Peyer's patch (tissue), 4 donors: ENCODE measurements at places on chromosomes 2 and 18. TPM values are rescaled to one million over a fixed set of nuclear protein-coding genes. Genes with fewer than 3 reads are reported as not detected.

- DNase-seq, result no peak
Measured at GRCh38 chr18:36899289-36899688, 70.4 kb downstream of the KIAA1328 start.

- DNase-seq, result no peak
Measured at GRCh38 chr2:235613649-235614048, 119.8 kb downstream of the AGAP1 start.

DNA sequence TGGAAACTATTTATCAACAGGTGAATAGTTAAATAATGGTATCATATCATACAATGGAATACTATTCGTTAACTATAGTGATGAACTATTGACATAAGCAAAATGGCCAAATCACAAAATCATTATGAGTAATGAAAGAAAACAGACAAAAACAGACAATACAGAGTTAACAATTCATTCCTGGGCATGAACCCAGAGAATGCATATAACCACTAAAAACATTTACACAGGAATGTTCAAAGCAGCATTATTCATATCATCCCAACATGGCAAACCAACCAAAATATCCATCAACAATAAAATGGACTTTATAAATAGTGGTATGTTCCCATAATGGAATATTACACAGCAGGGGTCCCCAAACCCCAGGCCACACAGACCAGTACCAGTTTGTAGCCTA, 131.2 kb upstream of the CYP1B1 start:
- no peak for DNase-seq

DNA sequence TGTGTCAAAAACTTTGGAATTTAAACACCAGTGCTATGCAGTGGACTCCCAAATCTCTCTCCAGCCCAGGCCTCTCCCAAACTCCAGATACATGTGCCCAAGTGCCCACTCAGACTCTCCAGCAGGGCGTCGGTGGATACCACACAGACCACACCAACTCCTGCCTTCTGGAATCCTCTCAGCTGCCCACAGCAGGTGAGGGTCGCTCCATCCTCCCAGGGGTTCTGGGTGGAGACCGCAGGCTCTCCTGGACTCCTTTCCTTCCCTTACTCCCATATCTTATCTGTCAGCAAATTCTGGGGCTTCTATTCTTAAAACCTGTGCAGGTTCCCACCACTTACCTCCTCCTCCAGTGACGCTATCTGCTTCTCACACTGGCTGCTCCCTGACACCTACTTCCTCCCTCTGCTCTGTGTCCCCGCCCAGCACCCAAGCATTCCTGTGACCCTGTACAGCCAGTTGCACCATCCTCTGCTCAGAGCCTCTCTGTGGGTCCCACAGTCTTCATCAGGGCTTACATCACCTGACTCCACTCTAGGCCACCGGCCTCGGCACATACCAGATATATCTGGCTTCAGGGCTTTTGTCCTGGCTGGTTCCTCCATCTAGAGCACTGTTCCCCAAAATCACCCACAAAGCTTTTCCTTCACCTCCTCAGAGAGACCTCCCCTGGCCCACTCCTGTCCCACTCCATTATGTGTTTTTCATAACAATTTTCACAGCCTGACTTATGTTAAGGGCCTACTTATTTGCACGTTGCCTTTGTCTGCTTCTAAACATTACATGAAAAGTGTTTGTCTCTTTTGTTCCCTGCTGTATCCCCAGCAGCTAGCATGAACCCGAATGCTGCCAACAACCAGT, 2.6 kb upstream of the IMP4 start:
- no peak for DNase-seq

GRCh38 chr18:8685914-8686216, 19.5 kb upstream of the MTCL1 start:
- DNase-seq, result no peak

GRCh38 chr2:46351098-46351749, 54.0 kb downstream of the EPAS1 start:
- DNase-seq, result no peak

- no peak for DNase-seq
Measured at GRCh38 chr2:24077535-24077877, 1.4 kb upstream of the SF3B6 start.

DNA sequence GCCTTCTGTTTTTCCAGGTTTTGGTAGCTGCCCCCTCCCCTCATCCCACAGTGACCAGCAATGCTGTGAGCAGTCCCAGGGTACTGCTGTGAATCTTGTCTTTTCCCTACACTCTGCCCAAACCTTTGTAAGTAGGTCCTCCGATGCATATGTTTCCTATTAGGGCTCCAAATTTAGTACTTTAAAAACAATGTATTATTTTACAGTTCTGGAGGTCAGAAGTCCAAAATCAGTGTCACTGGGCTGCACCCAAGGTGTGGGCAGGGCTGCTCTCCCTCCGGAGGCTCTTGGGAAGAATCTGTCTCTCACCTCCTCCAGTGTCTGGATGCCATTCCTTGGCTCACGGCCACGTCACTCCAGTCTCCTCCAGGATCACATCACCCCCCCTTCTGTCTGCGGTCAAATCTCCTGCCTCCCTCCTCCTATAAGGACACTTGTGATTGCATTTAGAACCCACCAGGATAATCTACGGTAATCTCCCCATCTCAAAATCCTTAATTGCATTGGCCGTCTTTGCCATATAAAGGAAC, 208.5 kb downstream of the SH3BP4 start:
- no peak for DNase-seq

DNA sequence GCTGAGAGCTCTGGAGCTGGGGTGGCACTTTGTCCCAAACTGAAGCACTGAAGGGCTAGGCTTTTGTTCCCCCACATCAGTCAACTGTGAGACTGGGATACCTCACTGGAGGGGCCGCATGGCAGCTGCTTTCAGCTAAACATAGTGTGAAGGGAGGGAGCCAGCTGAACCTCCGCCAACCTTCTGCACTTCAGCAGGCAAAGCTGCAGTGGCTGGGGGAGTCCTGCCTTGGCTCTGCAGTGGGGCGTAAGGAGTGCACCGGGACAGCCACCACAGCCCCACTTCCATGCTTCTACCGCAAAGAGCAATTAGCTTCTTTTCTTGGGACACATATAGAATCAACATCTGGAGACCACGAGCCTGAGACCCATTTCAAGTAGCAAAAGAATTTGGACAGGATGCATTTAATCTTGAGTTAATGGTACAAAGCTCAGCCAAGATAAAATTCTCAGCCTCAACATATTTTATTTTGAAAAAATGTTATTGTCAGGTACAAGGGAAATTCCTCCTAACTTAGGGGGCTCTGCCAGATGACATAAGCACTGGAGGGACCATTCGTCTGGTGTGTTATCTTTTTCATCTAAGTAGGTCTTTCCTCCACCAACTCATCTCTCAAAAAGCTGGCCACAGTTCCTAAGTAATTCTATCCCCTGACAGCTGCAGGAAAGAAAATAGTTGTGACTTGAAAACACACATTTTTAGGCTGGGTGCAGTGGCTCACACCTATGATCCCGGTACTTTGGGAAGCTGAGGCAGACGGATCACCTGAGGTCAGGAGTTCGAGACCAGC, 25.6 kb upstream of the MYCN start:
- DNase-seq, result no peak

- no peak for DNase-seq
Measured at GRCh38 chr2:88450925-88451810, 1.3 kb downstream of the FOXI3 start.

DNA sequence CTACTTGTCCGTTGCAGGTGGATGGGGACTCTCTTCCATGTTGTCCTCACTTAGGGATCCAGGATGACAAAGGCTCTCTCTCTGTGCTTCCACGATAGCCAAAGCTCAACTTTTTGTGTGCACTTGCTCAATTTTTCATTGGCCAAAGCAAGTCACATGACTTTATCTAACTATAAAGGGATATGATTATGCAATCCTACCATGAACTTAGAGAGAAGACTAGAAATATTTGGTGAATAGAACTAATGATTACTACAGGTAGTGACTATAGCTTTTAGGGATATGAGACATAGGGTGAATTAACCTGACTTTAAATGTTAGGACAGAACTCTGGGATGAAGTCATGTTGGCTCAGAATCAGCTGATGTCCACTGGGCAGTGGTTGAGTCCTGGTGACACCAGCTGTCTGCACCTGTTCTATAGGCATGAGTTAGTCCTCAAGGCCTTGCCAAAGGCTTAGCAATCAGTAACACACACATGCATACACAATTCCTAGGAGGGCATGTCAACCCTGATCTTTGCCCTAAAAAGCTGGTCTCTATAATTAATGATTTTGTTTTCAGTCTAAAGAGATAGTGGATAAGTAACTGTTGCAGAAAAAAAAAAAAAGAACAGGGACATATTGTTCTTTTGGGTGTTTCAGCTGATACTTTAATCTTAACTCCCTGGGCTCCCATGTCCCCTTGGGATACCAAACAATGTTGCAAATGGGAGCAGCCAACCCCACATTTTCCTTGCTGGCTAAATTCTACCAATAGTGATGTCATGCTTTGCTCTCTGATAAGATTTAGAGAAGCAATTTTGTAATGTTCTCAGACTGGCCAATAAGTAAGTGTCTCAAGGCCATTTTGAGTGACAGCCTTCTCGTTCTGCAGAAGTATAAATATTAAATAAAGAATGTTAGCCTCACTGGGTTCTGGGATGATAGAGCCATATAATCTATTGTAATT, 12.5 kb upstream of the HK2 start:
- no peak for DNase-seq

DNA sequence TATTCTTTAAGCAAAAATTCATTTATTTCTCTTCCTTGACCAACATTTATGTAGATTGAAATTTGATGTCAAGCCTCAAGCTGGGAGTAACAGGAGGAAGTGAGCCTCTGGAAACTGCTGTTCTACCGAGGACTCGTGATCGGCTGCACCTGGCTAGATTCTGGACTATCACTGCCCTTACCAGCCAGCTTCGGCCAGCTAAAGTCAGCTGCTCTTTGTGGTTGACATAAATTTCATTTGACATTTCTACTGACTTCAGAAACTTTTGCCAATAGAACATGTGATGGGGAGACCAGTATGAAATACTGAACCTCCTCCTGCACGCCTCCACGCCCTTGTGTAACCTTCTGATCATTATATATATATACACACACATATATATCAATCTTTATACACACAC, 74.2 kb upstream of the RGPD5 start:
- DNase-seq, result no peak

DNA sequence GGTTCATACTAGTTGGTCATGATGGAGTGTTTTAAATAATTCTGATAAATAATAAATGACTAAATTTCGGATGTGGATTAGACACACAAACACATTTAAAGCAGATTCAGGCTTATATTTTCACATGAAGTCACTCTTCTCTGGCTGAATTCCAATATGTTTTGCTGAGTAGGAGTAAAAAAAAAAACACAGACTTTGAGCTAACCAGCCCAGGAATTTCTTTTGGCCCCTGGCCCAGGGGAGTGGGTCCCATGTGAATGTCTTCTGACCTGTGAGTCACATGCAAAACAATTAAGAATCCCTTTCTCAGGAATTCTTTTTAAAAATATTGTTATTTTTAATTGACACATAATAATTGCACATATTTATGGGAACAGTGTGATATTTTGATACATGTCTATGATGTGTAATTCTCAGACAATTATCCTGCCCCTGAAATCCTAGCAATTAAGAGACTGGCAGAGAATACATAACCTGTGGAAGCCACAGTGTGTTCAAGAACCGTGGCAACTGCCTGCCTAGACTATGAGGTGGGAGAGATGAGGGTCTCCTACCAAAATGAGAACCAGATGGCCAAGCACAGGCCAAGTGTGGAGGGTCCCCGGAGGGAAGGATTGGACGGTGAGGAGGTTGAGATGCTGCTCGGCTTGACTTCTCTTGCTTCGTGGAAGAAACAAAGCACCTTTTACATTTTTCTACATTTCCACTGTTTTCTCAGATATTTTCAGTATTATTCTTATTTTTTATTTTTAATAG, 236.4 kb downstream of the PIEZO2 start:
- DNase-seq, result no peak

GRCh38 chr2:176074919-176075425, 8.8 kb downstream of the EVX2 start:
- no peak for DNase-seq

GRCh38 chr2:187580462-187581124, 26.4 kb upstream of the TFPI start:
- DNase-seq, result no peak

DNA sequence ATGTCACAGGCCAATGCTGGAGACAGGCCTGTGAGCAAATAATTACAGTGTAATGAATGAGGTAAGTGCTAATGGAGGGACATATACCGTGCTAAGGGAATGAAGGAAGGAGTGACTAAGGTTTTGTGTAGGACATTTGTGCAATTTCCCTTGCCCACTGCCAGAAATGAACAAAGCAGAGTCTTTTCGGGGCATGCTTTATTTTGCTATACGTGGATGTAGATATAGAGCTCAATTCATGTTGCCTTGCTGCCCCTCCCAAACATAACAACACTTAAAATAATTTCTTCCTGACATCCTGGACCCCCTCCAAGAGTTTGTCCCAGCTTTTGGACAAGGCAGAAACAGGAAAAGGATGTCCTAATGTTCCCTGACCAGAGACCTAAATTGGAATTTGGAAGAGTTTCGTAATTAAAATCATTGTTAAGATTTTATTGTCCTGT, 23.7 kb upstream of the CD28 start:
- no peak for DNase-seq

GRCh38 chr2:106038601-106039375, 155.3 kb downstream of the UXS1 start:
- no peak for DNase-seq

DNA sequence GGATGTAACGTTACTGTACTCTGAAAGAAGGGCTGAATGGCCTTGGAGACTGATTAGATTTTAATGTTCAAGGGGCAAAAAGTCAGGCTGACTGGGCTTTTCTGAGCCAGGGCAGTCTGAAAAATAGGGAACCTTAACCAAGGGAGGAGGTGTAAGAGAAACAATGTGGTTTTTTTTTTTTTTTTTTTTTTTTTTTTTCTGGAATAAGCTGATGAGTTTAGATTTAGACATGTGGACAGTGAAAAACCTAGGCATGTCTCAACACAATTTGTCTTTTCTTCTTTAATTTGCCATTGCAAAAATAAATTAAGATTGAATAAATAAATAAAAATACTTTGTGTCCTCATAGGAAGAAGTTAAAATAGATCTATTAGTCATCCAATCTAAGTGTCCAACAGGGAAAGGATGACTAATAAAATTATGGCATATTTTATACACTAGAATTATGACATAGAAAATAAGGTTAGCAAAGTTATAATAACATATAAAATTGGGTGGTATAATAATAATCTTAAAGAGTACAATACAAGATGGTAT, 237.6 kb upstream of the TRIB2 start:
- DNase-seq, result no peak

GRCh38 chr2:6444514-6444913, 421.2 kb downstream of the CMPK2 start:
- no peak for DNase-seq

Gene CLHC1
- total RNA-seq, result 7.1 TPM

Gene SGPP2
- total RNA-seq, result 45.1 TPM

Gene RAB11FIP5
- total RNA-seq, result 5.1 TPM

Gene IL1R2
- 4.0 TPM for total RNA-seq

Gene ARMC9
- 10.0 TPM for total RNA-seq

Gene ALMS1
- 98.2 TPM for total RNA-seq

Gene SAG
- total RNA-seq, result not detected

Gene GALNT14
- total RNA-seq, result 26.1 TPM
